ENCODE measurements at places on chromosomes 7 and 10.
A peak's percentile ranks its signal among the peaks of the same experiment; 100 is the strongest.

DNA sequence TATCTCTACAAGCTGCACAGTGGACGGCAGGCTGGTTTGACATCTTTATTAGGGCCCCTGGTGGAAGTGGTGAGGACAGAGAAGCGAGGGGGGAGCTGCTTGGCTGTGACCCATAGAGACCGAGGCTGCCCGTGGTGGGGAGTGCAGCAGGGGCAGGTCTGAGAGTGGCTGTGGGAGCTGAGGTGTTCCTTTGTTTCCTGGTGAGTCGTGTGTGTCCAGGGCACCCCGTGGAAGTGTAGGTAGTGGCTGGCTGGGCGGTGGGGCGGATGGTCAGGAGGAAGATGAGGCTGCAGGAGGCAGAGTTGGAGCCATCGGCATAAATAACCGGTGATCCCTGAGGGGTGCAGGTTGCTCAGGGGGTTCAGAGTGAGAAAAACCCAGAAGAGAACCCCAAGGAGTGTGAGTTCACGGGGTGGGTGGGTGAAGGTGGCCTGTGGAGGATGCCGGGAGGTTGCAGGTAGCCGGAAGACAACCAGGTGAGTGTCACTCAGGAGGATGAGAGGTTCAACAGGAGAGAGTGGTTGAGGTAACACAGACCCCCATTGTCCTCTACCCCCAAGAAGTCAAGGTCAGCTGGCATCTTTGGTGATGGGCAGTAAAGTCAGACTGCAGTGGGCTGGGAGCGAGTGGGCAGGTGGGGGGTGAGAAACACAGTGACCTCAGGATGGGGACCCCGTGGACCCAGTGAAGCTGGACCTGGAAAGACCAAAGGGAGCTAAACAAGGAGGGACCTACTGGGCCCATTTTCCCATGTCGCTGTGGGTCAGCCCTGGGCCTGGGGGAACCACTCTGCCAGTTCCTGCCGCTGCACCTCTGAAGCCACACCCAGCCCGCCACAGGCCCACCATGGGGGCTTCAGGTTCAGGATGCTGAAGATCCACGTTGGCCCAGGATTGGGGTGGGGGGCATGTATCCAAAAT lies 7.8 kb downstream of the ATP6V0E2 start:
- no peak for DNase-seq

DNA sequence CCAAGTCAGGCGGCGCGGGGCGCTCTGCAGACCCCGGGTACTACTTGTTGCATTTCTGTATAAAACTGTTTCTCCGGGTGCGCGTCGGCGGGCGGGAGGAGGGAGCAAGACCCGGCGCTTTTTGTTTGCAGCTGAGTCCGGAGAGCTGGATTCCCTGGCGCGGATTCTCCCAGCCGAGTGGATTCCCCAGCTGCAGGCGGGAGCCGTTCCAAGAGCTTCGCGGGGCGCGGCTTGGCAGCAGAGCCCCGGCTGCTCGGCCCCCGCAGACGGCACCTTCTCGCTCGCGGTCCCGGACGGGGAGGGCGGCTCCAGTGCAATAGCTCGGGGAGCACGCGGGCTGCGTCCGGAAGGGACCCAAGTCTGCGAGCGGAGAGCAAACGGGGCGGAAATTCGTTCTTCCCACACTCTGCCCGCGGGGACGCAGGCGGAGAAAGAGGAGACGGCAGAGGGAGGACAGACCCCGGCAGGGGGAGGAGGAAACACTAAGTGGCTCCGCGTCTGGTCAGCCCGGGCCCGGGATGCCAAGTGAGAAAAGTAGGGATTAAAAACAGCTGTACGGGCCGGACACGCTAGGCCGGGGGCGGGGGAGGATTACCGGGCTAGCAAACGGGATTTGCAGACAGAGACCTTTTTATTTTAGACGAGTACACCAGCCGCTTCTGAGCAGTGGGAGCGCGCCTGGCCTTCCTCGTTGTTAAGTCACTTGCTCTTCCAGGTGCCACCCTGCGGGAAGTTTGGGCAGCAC lies at the start of gene TRIL:
Gene TRIL (minus strand): TSS at position 96 of the 745 bp plus-strand sequence. CDS start 284 bp downstream, outside the sequence.
- DNase-seq: peak; percentile 14

DNA sequence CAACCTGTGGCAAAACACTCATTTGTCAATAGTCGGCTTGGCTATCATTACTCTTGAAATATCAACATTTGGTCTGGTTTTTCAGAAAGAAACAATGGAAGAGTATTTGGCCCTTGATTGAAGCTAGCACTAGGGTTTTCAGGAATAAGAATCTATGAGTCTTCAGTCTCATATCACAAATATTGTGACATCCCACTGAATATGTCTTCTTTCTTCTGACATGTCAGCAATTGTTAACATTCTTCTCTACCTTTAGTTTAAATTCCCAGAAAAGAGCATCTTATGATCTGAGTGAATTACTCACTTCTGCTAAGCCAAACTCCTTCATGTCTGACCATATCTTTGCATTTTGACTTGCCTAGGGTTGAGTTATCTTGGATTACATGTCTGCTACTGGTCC lies 435.2 kb upstream of the SEMA3D start:
- DNase-seq: no peak

GRCh38 chr7:867406-868188 lies 8.8 kb upstream of the GET4 start:
- peak; percentile 79 for DNase-seq

GRCh38 chr7:11450281-11450680 lies 381.7 kb downstream of the THSD7A start:
- DNase-seq: no peak

DNA sequence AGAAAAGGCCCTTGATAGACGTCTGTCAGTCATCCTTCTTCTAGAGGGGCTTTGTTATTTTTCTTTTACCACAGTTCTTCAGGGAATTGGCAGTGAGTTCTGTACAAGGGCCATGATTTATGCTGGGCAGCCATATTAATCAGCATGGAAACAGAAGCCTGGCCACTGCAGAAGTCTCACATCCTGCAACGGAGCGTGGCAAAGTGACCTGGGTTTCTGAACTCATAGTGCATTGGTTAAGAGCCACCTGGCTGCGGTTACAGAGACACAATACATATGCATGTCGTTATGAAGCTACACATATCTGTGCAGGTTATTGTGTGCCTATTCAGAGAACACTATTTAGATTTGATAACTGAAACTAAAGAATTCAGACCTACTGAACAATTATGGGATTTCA lies 419.4 kb upstream of the CELF2 start:
- DNase-seq: peak; percentile 6

GRCh38 chr10:69666756-69667155 lies 36.7 kb downstream of the FAM241B start:
- DNase-seq: no peak

DNA sequence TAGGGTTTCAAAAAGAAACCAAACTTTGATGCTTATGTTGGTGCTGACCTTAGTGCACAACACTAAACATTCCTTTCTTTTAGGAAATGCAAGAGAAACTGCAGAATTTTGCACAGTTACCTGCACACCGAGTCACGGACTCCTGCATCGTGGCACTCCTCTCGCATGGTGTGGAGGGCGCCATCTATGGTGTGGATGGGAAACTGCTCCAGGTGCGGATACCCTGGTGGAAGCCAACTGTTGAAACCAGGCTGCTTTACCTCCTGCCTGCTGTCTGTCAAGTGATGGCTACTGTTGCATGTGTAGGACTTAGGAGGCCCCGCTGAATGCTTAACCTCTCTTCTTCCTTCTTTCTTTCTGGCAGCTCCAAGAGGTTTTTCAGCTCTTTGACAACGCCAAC lies 11.7 kb downstream of the CASP2 start:
- DNase-seq: peak; percentile 41

- no peak for DNase-seq
Observed at GRCh38 chr10:60139290-60139689, 232.9 kb upstream of the CCDC6 start.

DNA sequence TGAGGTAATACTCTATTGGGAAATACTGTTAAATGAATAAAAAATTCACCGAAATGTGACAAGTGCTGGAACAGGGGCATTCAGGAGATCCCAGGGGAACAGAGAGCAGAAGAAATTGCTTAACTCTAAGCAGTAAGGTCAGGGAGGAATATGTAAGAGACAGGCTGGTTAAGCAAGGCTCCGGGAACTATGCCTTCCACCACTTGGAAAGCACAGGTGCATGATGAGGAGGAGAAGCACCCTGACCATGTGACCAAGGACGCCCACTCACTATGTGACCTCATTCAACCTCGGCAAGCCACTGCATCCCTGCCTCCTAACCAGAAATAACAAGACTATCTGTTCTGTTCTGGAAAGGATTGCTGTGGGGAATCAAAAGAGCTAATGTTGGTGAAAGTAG lies 218.4 kb downstream of the ELMO1 start:
- DNase-seq: no peak

- peak; percentile 79 for DNase-seq
Observed at GRCh38 chr7:121286742-121287734, 41.8 kb upstream of the WNT16 start.

DNA sequence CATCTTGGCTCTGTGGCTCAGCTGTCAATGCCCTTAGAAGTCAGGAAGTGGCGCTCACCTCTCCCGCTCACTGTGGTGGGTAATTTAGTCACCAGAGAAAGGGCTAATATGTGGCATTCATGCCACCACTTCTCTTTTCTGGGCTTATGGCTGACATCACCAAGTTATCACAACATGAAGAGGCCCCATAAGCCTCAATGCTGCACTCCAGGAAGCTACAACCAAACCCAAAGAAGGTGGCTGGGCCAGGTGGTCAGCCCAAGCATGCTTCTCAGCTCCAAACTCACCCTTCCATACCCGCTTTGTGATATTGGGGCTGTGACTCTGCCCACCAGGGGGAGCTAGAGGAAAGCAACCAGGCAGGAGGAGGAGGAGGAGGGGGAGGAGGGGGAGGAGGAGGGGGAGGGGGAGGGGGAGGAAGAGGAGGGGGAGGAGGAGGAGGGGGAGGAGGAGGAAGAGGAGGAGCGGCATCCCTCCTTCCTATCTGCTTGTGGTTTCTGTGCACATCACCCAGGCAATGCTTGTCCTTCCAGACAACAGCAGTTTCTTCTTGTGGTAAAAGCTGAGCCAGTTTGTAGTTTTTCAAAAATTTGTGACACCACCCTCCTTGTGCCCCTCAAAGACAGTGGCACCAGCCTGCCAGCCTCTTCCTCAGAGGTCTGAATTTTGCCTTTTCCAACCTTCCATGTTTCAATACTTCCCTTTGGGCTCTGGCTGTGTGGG lies 42.1 kb downstream of the CYP26A1 start:
- peak; percentile 60 for DNase-seq

- no peak for DNase-seq
Observed at GRCh38 chr10:130615457-130615856, 479.3 kb downstream of the GLRX3 start.

DNA sequence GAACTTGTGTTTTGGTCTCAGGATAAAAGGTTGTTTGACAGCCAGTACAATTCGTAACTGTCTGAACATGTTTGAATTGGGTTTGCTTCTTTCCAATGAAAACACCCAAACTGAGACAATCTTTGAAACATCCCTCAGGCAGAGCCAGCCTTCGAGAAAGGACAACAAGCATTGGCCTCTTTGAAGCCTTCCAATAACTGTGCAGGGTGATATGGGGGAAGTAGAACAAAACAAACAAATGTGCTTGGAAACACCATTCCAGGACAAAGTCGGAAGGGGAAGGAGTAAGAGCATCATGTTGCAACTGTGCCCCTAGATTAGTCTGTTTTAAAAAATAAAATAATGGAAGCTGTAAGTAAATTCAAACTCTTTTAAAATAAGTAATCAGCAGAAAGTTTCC lies 39.5 kb downstream of the IL2RA start:
- DNase-seq: no peak

DNA sequence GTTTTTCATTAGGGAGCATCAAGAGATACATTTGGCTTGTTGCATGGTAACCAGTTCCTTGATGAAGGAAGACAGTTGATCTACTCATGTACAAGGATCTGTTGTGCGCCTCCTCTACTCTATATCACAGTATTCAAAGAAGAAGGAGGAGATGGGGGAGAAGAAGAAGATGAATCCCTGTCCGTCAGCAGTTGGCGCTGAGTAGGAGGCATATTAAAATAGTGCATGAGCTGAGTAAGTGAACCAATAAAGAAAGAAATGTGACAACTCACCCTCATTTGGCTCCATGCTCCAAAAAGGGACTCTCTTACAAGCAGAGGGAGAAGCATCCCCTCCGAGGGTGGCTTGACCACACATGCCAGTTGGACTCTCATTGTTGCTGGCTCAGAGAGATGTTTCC lies 20.1 kb downstream of the NPS start:
- no peak for DNase-seq

GRCh38 chr7:122844191-122844988 lies 41.9 kb downstream of the CADPS2 start:
- no peak for DNase-seq

GRCh38 chr10:75402486-75403143 lies 1.1 kb upstream of the ZNF503 start:
- no peak for DNase-seq

DNA sequence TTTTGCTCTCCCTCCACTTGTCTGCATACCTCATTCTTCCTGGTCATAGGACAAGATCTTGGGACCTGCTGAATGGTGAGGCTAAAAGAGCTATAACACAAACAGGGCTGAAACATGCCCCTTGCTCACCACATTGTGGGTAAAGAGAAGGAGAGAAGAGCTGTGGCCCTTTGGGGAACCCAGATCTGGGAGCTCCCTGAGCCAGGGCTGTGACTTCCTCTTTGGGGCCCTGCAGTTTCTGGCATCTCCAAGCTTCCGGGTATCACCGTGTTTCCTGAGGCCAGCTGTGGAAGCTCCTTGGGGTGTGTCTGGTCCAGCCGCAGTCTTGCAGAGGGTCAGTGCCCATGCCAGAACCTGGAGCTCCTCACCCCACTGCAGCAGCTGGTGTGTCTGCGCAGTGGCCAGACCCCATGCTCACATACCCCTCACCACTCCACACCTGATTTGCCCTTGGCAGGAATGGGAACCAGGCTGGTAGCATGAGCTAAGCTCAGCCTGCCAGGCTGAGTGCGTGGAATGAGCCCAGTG lies 34.0 kb downstream of the DKK1 start:
- DNase-seq: no peak

GRCh38 chr10:120462018-120462682 lies 5.1 kb downstream of the PLPP4 start:
- no peak for DNase-seq

- DNase-seq: no peak
Observed at GRCh38 chr10:31590023-31590800, 271.2 kb downstream of the ZEB1 start.

- no peak for DNase-seq
Observed at GRCh38 chr10:10320956-10321355, 696.7 kb upstream of the CELF2 start.

- DNase-seq: no peak
Observed at GRCh38 chr7:134029-134428, 58.3 kb upstream of the FAM20C start.

DNA sequence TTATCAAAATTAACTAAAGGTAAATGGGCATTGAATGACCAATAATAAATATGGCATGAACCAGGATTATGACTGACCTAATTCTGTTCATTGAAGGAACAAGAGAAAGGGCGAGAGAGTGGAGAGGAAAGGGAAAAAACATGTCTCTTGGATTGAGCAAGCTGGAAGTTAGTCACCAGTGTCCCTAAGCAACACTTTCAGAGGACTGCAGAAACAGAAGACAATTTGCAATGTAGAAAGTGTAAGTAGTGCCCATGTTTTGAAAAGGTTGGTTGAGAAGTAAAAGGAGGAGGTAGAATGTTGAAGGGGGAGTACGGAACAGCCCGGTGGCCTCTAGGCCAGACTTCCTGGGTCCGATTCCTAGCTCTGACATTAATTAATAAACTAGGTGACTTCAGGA lies 94.6 kb downstream of the FAS start:
- peak; percentile 3 for DNase-seq

All from kidney tubule cell (primary cell).